Anterior cingulate cortex (tissue), 58 donors: ENCODE measurements at places on chromosomes 12 and 14.

DNA sequence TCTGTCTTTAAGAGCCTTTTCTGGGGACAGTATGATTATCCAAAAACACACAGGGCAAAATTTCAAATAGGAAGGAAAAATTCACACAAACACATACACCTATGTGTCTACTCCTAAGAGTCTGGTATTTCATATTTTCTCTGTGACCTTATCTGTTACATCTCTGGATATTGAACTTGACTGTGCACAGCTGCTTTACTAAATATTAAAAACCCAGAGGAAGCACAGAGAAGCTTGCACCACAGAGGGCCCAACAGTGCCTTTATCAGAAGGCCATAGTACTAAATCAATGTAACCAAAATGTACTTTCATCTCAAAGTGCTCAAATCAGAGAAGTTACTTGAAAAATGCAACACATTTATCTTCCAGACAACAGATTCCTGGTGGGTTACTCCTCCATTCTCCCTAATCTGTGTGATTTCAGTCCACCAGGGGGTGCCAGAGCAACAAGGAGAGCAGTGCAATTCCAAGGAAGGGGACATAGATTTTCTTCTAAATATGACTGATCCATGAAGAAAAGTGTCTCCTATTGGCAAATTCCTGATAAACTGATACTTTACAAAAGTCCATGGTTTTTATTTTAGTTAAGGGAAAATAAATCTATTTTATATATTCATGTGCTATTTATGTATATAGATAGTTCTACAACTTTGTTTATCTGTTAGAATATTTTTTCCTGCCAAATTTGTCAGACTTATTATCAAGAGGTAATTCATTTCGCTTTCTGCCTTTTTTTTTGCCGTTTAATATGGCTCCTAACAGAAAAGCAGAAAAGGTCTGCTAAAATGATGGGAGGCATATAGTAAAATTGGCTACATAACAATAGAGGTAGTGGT is 617.6 kb downstream of the LRFN5 start:
- DNase-seq: peak; percentile 27

GRCh38 chr12:62191491-62192179 is 68.6 kb upstream of the USP15 start:
- DNase-seq: no peak

DNA sequence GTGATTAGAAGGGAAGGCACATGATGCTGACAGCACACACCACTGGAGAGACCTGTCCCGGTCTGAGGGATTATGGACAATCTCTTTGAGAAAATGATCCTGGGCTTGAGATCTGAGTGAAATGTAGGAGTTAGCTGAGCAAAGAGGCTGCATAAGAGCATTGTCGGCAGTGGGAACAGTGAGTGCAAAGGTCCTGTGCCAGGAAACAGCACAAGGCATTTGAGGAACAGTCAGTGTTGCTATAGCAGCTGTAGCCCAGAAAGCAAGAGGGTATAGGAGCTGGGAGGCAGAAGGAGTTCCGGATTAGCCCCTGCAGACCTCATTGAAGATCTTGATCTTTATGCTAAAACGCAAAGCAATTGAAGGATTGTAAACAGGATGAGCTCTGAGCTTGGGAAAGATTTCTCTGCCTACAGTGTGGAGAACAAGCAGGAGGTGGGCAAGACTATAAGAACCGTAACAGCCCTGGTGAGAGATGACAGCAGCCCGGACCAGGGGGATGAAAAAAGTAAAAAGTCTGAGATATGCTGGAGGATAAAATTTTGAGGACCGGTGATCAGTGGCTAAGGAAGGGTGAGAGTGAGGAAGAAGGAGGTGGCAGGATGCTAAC is 28.5 kb downstream of the CFL2 start:
- DNase-seq: no peak

DNA sequence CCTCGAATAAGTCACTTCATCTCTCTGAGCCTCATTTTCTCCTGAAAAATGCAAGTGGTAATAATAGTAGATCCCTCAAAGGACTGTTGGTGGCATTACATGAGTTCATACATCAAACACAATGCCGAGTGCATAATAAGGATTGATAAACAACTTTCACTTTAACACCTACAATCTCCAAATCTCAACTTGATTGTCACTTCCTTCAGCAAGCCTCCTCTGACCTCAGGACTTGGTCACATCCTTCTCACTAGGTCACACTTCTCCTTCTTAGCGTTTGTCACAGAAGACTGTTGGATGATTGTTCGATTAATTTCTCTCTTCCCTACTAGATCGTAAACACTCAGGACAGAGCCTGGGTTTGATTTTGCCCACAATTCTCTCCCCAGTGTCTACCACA is 7.9 kb upstream of the PRKAB1 start:
- DNase-seq: no peak

DNA sequence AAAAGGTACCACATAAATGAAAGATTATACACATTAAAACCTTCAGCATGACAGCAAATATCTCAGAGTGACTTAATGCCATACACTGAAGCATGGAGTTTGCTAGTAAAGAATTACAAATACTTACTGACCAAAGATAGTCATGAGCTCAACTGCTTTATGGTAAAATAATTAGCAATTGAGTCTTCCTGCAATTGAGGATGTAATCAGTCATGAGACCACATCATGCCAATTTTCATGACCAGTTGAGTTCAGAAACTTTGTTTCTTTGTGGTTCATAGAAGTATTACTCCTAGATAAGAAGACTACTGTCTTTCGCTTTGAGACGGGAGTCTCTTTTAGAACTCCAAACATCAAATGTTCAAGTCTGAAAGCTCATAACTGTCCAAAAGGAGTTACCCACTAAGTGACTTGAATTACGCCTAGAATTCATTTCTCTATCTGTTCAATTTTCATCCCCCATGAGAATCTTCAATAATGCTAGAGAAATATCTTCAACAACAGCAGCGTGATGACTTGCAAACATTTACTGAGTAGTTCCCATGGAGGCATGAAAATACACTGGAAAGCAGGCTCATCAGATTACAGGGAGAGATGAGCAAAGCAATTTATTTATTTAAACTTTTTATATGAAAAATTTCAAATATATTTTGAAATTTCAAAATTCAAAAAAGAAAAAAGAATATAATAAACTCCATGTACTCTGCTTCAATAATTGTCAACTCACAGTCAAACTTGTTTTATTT is 120.0 kb downstream of the BTG1 start:
- DNase-seq: no peak
